Endothelial cell (in vitro differentiated cells): ENCODE measurements at places on chromosomes 7 and 10. TPM values are rescaled to one million over a fixed set of nuclear protein-coding genes. Genes with fewer than 3 reads are reported as not detected.

- DNase-seq, result no peak
- H3K27ac ChIP-seq, result no peak overlapping the region
- peaks cover 3% of the 10 kb centered on the region for H3K36me3 ChIP-seq
- H3K4me1 ChIP-seq, result peaks cover 3% of the 10 kb centered on the region
- peaks cover 3% of the 10 kb centered on the region for H3K27me3 ChIP-seq
Measured at GRCh38 chr7:116687801-116688201, 15.8 kb downstream of the MET start.

DNA sequence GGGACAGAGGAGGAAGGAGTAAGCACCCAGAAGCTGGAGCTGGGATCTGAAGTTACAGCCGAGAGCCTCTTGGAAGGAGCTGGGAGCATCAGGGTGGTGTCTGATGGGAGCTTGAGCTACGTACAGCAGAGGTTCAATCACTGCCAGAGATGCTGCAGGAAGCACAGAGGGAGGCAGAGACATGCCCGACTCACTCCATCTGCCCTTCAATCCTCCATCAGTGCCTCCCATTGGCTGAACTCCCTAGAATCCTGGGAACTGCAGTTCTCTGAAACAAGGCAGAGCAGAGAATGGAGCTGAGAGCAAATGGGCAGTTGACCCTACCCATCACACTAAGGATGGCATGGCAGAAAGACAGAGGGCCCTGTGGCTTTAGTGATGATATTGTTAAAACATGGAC lies 40.0 kb upstream of the CTBP2 start:
- no peaks in the 10 kb centered on the region for H3K36me3 ChIP-seq
- no peak for DNase-seq
- H3K4me1 ChIP-seq, result peaks cover 4% of the 10 kb centered on the region
- no peak overlapping the region for H3K4me3 ChIP-seq
- H3K27me3 ChIP-seq, result peaks cover 5% of the 10 kb centered on the region

The CLRN3 gene
- total RNA-seq, result 0.31 TPM

DNA sequence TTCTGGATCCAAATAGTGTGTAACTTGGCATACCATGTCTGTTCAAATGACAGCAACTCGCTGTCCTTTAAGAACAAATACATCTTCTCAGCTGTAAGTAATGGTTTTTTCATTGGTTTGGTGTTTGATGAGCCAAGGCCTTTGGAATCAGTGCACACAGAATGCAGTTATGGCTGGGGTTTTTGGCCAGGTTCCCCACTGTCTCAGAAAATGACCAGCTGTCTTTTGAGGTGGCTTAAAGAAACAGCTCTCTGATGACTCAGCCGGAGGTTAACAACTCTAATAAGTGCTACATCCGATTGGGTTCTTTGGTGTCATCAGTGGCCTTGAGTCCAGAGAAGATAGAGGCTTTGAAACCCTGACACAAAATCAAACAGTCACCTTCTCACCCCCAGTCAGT lies 688.4 kb downstream of the REEP3 start:
- no peak overlapping the region for H3K27ac ChIP-seq
- no peak for DNase-seq
- H3K36me3 ChIP-seq, result no peaks in the 10 kb centered on the region
- no peak overlapping the region for H3K4me3 ChIP-seq

The EBLN1 gene
- total RNA-seq, result not detected

DNA sequence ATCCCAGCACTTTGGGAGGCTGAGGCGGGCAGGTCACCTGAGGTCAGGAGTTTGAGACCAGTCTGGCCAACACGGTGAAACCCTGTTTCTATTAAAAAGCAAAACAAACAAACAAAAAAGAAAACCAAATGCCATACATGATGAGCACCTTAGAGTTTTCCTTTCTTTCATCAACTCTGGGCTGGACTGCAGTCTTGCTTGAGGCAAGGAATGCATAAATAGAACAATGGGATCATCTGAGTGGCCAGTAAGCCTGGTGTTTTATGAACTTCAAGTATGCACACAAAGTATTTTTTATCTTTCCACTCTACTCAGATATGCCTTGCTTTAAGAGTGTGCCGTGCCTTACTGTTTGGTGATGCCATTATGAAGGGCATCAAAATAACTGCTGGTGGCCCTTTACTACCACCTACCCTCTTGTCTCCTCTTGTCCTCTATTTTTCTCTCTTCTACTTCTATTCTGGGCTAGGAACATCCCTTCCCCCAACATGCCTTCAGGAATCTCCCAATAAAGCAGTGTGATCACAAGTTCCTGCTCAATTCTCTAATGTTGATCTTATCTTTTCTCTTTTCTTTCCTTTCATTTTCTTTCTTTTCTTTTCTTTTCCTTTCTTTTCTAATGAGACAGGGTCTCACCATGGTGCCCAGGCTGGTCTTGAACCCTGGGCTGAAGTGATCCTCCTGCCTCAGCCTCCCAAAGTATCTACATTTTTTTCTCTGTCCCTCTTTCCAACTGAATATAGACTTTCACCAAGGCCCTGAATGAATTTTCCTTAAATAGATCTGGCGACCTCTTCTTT lies 10.2 kb downstream of the SCD start:
- H3K36me3 ChIP-seq, result peaks cover 82% of the 10 kb centered on the region
- no peak for DNase-seq
- peak overlapping the region; percentile 66 for H3K4me3 ChIP-seq
- H3K27me3 ChIP-seq, result peaks cover 4% of the 10 kb centered on the region
- peak overlapping the region; percentile 81 for H3K27ac ChIP-seq

DNA sequence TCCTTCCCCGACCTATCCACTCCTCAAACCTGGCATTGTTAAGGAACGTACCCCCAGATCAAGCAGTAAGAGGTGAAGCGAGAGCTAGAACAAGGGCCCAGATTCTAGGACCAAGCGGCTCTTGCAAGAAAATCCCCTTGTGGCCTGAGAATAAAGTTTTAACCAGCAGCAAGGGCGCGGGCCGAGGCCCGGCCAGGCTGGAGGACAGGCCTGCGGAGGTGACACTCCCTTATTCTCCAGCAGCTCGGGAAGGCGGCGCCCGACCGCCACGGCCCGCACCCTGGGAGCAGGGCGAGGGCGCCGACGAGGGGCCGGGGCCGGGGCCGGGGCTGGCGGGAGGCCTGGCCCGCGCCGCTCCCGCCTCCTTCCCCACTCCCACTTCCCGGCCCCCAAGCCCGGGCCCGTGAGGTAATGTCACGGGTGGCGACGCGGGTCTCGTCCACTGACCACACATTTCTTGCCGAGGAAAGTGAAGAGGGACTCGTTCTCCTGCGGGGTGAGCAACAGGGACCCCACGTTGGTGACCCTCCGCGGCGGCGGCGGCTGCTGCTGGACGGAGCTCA lies 551 bp downstream of the WASL start:
- peak overlapping the region; percentile 94 for H3K27ac ChIP-seq
- H3K4me3 ChIP-seq, result peak overlapping the region; percentile 98
- H3K27me3 ChIP-seq, result peaks cover 10% of the 10 kb centered on the region

The PAX4 gene
- total RNA-seq, result 0.33 TPM

DNA sequence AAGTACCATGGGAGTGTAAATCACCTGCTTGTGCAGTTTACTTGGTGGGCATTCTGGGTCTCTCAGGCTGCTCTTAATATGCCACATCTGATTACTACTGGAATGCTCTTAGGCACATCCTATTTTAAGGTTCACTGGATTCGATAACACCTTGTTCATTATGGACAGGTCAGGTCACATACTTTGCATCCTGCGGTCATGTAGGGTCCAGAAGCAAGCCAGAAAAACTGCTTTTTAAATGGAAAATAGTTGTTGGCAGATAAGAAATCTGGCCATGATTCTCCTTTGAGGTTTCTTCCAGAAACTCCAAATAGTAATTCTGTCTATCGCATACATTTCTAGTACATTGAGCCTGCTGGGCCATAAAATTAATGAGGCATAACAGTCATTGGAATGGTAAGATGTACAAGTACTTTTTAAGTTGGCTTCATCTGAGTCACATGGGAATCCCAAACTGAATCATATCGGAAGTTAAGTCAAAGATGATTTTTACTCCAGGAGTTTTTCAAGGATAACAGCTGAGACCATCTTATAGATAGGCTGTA lies 371.9 kb downstream of the LRRTM3 start:
- H3K36me3 ChIP-seq, result no peaks in the 10 kb centered on the region
- H3K27me3 ChIP-seq, result no peaks in the 10 kb centered on the region

DNA sequence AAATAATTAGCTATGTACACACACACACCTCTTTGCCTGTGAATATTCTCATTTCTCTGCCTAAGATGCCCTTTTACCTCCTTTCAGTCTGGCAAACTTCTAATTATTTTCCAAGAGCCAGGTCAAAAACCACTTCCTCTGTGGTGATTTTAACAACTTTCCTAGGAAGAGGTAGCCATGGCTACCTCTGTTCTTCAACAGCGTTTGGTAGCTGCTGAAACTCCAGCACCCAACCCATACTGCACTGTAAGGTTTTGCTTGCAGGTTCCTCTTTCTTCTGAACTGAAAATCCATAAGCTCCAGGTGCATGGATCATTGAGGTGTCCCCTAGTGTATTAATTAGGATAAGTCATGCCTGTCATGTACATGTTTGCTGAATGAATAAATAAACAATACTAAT lies 25.6 kb downstream of the NRCAM start:
- H3K27ac ChIP-seq, result no peak overlapping the region
- no peaks in the 10 kb centered on the region for H3K36me3 ChIP-seq
- H3K27me3 ChIP-seq, result peaks cover 2% of the 10 kb centered on the region
- H3K4me1 ChIP-seq, result no peaks in the 10 kb centered on the region
- H3K4me3 ChIP-seq, result no peak overlapping the region
- no peak for DNase-seq

The AKR1C2 gene
- total RNA-seq, result not detected

- H3K27me3 ChIP-seq, result peaks cover 10% of the 10 kb centered on the region
- H3K4me3 ChIP-seq, result no peak overlapping the region
- peak overlapping the region; percentile 18 for H3K27ac ChIP-seq
- no peak for DNase-seq
Measured at GRCh38 chr10:112839928-112840654, 110.0 kb upstream of the TCF7L2 start.

DNA sequence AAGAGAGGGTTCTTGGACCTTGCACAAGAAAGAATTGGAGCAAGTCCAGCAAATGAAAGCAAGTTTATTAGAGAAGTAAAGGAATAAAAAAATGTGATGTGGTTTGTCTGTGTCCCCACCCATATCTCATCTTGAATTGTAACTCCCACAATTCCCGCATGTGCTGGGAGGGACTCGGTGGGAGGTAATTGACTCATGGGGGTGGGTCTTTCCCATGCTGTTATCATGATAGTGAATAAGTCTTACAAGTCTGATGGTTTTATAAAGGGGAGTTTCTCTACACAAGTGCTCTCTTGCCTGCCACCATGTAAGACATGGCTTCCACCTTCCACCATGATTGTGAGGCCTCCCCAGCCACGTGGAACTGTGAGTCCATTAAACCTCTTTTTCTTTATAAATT lies 39.2 kb upstream of the FZD9 start:
- no peak for DNase-seq
- no peak overlapping the region for H3K4me3 ChIP-seq
- H3K27ac ChIP-seq, result no peak overlapping the region
- peaks cover 3% of the 10 kb centered on the region for H3K36me3 ChIP-seq
